Activated CD4-positive, alpha-beta memory T cell treated with anti-CD3 and anti-CD28 coated beads, Interleukin-2, amount 10 ng/mL, durations not matched to agents 7 days and 5 days (primary cell): ENCODE measurements at places on chromosomes 12 and 14.

GRCh38 chr14:23531391-23531790 lies 20.2 kb downstream of the ZFHX2 start:
- no peak for DNase-seq

DNA sequence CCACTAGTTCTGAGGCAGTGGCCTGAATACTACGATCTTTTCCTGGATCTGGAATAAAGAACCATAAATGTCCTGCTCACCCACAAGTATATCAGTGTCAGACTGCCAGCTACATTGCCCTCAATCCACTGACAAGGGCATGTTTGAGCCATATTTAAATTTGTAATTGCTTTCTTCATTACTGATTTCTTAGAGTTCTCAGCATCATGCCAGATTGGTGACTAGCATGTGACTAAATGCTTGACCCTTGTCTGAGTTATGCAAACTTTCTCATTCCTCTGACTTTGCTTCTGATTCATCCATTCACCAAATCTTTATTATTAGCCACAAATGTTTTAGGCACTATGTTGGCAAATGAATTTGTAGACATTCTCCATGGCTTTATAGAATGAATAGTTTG lies 143.6 kb upstream of the SLC16A7 start:
- DNase-seq = no peak

- DNase-seq = peak; percentile 60
These were observed 2.1 kb downstream of the PRPH start for GRCh38 chr12:49296836-49297694.

GRCh38 chr12:64785838-64786237 lies 26.6 kb upstream of the GNS start:
- DNase-seq = no peak

- DNase-seq = no peak
These were observed 95.0 kb upstream of the TBX5 start for GRCh38 chr12:114500775-114501473.

GRCh38 chr12:78457938-78458337 lies 406.6 kb upstream of the SYT1 start:
- no peak for DNase-seq

DNA sequence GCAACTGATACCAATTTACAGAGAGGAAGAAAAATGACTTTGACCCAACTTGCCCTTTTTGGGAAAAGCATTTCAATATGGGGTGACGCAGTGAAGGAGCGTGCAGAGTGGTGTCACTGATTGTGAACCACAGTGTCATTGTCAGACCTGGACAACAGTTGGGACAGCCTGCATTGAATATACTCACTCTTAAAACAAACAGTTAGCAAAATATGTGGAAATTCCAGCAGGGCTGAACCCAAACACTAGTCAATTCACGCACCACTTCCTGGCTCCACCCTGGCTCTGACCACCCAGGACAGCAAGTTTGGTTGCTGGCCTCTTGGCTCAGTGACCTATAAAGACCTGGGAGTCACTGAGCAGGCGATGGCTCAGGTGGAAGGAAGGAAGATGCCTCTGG lies 61.3 kb downstream of the NOS1 start:
- DNase-seq = no peak

GRCh38 chr14:70887207-70887681 lies 20.0 kb upstream of the PCNX1 start:
- DNase-seq = no peak

DNA sequence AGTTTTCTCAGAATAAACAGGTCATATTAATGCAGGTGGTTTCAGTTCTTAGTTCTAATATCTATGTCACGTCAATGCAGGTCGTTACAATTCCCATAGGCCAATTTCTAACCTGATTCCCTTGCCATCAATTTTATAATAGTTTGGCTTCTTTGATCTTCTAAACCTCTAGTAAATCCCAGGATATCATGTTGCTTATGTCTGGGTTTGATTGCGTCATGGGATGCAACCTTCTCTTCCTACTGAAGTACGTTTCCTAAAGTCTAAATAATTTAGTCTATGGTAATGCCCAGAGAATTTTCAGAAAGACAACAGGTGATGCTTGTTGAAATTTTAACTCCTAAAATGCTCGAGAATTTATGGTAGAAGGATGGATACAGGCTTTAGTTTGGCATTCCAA lies 19.2 kb downstream of the TAS2R7 start:
- DNase-seq = no peak

GRCh38 chr14:76131071-76131965 lies 20.4 kb upstream of the GPATCH2L start:
- no peak for DNase-seq

DNA sequence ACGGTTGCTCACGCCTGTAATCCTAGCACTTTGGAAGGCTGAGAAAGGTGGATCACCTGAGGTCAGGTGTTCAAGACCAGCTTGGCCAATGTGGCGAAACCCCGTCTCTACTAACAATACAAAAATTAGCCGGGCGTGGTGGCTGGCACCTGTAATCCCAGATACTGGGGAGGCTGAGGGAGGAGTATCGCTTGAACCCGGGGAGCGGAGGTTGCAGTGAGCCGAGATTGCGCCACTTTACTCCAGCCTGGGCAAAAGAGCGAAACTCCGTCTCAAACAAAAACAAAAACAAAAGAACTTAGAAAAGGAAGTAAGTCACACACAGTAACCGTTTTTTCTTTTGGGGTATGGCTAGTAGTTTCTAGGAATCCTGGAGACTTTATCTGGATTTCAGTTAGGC lies 1.7 kb upstream of the PALS1 start:
- no peak for DNase-seq

DNA sequence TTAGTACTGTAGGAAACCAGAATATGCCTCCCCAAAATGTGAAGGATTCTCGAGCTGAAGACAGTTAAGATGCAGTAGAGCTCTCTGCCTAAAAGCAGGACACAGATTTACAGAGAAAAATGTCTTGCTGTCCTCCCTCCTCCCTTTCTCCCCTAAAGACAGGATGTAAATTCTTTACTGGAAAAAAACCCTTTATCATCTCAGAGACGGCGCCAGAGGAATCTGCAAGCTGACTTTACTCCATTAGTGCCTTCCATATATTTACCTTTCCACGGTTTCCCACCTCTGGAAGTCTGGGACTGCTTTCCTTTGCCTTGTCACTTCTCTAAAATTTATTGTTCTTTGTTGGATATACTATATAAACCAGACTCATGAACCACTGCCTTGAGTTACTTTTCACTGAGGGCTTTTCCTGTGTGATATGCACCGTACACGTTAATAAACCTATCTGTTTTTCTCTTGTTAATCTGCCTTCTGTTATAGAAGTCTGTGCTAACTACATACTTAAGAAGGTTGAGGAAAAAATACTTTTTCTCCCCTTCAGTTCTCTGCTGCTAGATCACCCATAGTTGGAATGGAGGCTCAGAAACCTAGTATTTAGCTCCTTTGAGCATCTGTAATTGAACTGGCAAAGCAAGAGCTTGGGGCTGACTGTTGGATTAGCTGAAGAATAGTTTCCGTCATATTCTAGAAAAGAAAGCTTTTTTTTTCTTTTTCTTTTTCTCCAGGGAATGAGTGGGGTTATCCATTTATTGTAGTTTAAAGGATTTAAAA lies 99.9 kb downstream of the RAD51B start:
- no peak for DNase-seq

- DNase-seq = no peak
These were observed 201.1 kb downstream of the ETNK1 start for GRCh38 chr12:22826026-22826425.

DNA sequence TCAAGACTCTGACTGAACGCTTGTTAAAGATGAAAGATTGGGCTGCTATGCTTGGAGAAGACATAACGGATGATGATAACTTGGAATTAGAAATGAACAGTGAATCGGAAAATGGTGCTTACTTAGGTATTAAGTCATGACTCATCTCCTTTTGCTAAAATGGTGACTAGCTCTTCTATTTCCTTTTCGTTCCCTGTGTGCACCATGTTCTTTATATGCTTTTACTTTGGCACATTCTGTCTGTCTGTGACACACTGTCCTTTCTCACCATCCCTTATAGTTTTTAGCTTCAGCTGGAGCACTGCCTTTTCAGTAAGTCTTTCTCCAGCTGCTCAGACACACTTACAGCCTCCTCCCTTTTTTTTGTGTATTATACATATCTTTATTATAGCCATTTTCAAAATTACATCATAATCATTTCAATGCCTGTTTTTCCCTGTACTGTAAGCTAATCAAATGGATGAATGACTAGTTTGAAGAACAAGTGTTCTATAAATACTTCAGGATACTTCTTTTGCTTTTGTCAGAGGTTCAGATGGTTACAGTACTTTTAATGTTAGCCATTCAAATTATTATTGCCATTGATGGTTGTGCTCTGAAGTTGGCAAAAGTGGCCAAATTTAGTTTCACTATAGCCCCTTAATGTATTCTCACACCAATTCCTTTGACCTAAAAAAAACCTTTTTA lies 68.6 kb downstream of the MIA2 start:
- no peak for DNase-seq

DNA sequence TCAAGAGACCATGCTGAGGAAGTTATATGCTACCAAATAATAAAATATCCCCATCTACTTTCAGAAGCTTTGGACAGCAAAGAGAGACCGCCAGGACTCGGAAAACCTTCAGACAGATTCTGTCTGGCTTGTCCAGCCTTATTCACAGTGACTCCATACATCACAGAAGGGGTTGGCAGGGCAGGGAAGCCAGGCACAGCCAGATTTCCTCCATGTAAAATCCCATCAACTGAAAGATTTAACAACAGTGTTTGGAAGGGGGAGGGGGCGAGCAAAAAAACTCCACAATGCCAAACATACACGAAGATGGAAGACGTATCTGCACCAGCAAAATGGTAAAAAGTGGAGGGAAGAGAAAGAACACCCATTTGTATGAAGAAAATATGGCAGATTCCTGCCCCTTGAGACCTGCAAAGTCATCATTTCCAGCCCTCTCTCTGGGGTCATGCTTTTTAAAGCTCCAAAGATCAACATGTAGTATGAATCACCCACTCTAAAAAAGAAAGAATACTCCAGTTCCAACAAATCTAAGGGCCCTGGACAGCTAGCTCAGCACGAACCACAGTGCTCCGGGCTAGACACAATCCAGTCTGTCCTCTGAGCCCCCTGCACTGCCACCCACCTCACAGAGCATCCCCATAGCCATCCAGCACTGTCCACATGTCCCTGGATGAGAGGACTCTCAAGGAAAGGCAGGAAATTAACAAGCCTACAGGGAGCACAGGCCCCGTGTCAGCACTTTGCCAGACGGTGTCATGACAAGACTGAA lies 116.4 kb downstream of the DICER1 start:
- peak; percentile 8 for DNase-seq

DNA sequence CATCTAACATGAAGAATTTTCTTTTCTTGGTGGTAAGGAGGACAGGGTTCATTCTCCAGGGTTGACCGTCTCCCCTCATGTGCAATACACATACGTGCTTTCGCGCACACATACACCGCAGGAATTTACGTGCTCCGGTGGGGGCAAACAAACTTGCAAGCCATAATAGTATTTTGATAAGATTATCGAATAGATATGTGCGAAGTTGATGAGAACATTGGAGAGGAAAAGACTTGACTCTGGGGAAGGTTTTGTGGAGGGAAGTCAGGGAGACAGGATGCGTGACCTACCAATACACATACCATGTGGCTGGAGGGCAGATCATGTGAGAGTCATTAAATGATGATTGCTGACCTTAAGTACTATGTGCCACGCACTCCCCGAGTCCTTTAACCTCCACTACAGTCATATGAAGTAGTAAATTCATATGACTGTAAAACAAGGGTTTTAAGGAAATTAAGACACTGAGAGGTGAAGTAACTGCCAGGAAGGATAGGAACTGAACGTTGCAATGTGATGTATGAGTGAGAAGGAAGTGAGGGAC lies 921 bp downstream of the RAD51B start:
- no peak for DNase-seq

GRCh38 chr12:125221602-125222001 lies 156.4 kb downstream of the AACS start:
- DNase-seq = no peak

- peak; percentile 67 for DNase-seq
These were observed 34.7 kb downstream of the CCDC92 start for GRCh38 chr12:123937707-123938591.

GRCh38 chr12:107355612-107356011 lies 262.3 kb upstream of the CRY1 start:
- no peak for DNase-seq

GRCh38 chr12:58367041-58367440 lies 425.7 kb downstream of the ATP23 start:
- no peak for DNase-seq
